ENCODE measurements at places on chromosomes 1 and 21. TPM values are rescaled to one million over a fixed set of nuclear protein-coding genes. Genes with fewer than 3 reads are reported as not detected.

SHISA4 gene
- polyA plus RNA-seq, result 32.7 TPM

GRCh38 chr1:38028671-38029070 lies 16.1 kb downstream of the UTP11 start:
- DNase-seq, result no peak

- no peak for DNase-seq
Measured at GRCh38 chr1:230359992-230360668, 66.0 kb downstream of the PGBD5 start.

SOX13 gene
- polyA plus RNA-seq, result 41.9 TPM

- no peak for DNase-seq
Measured at GRCh38 chr1:2350911-2351655, 40.3 kb downstream of the MORN1 start.

DNA sequence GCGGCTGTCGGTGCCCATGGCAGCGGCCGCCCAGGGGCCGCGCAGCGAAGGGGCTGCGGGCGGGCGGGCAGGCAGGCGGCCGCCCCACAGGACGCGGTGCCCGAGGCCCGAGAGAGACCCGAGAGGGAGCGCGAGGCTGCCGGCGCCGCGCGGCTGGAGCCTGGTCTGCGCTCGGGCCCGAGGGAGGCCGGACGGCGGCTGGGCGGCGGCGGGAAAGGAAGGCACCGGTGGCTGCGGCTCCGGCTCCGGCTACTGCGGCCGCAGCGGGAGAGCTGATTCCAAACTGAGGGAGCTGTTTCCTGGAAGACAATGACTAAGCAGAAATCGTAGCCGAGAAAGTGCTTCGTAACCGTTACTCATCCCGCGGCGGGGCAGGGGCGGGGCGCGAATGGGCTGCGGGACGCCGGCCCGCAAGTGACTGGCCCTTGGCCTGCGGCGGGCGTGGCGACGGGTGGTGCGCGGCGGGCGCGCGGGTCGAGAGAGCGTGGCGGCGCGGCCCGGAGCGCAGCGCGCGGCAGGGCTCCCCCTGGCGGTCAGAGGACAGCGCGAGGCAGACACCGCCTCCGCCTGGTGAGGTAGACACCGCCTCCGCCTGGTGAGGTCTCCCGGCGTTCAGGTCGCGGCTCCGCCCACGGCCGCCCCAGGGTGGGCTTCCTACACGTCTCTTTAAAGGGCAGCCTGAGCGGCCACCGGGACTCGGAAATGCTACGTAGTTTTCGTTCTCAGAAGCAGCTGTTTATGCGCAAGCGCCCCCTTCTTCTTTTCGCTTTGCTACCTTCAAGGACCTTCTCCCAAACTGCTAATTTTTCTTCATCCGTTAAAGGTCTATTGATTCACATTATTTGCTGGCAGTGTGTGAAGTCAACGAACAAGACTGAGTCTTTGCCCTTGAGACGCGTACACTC lies at the start of gene GCLM:
TSS of gene GCLM (minus strand) at position 285 of the 905 bp plus-strand sequence. CDS start at position 18, 267 bp downstream.
- DNase-seq, result peak; percentile 45

DNA sequence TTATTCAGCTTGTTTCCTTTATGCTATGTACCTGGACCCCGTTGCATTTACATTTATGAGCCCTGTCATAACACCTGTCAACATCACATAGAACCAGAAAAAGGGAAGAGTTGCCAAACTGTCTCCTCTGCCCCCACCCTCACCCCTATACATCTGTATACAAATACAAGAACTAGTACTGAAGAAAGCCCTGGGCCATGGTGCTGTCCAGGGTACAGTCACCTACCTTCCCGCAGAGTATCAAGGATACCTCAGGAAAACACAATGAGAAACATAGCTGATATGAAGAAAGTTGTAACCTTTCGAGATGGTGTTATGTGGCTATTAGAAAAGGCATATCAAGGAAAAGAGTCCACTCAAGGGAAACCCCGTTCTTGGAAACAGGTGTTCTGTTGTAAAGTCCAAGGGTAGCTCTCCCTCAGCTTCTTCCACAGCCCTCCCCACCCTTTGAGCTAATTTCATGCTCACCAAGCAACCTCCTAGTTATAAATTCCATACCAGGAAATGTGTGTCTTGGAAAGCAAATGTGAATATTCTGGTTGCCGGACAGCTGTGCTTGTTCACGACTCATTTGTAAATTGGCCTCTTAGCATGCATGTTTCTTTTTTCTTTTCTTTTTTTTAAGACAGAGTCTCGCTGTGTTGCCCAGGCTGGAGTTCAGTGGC lies 16.7 kb upstream of the AVPR1B start:
- DNase-seq, result no peak

DNA sequence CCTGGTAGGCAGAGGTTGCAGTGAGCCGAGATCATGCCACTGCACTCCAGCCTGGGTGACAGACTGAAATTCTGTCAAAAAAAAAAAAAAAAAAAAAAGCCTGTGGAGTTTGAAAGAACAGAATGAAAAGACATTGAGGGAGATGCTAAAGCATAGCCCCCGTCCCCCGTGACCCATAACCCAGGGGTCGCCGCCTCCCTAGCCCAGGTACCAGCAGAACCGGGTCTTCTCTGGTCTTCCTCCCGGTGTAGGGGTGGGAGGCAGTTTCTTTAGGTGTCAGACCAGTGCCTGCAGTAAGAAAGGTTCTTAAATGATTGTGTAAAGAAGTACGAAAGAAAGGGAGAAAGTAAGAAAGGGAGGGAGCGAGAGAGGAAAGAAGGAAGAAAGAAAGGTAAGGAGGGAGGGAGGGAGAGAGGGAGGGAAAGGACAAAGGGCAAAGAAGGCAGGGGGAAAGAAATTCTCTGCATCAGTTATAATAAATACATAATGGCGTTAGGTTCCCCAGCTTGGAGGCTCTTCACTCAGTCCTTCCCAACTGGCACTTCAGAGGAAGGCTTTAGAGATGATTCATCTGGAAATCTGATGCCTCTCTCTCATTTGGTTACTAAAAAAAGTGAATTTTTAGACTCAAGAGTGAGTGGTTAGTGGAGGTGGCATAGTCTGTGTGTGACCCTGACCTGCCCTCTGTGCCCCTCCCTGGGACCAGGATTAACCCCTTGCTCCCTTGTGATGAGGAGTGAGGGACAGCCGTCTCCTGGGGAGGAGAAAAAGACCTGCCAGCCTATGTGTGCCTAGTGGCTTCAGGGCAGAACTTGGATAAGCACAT lies 1.1 kb downstream of the IL24 start:
- no peak for DNase-seq

DNA sequence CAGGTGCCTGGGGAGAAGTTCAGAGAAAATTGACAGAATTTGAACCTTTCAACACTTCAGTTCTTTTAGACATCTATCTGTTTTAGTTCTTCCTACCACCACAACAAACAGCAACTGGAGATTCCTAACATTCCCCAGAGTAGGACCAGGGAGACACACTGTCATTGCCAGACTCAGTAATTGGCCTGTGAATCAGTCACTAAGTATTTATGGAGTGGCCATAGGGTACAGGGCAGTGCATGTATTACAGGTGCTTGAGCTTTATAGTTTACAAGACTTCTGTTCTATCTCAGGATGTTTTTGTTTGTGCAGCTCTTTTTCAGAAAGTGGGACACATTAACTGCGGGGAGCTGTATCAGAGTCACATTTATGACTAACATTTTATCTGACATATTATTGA lies 1.7 kb downstream of the CDC14A start:
- no peak for DNase-seq

DNA sequence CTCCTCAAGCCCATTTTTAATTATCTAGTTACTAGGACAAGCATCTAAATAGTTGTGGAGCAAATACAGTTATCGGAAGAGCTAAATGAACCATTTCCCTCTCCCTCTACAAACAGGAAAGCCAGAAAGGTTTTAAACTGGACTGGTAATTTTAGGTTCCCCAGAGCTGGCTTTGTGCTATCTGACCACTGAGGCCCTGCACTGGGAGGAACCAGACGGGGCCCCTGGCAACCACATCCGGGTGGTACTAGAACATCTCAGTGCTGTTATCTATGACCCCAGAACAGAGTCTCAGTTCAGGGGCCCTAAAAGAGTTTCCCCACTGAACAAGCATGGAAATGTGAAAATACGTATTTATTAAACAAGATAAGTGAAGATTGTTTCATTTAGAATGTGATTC lies 7.7 kb upstream of the RSPH1 start:
- DNase-seq, result no peak

DNA sequence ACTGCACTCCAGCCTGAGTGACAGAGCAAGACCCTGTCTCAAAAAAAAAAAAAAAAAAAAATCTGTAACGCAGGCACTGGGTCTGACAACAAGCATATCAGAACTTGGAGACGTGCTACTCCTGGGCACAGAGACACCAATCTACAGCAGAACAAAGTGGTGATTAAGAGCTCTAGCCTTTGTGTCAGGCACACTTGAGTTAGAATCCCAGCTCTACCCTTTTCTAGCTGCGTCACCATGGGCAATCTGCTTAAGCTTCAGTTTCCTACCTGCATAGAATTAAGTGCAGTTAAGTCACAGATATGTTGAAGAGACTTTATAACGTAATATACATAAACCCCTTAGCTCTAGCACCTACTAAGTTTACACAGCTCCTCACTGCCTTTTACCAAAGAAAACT lies 3.4 kb upstream of the CDCA8 start:
- no peak for DNase-seq

DNA sequence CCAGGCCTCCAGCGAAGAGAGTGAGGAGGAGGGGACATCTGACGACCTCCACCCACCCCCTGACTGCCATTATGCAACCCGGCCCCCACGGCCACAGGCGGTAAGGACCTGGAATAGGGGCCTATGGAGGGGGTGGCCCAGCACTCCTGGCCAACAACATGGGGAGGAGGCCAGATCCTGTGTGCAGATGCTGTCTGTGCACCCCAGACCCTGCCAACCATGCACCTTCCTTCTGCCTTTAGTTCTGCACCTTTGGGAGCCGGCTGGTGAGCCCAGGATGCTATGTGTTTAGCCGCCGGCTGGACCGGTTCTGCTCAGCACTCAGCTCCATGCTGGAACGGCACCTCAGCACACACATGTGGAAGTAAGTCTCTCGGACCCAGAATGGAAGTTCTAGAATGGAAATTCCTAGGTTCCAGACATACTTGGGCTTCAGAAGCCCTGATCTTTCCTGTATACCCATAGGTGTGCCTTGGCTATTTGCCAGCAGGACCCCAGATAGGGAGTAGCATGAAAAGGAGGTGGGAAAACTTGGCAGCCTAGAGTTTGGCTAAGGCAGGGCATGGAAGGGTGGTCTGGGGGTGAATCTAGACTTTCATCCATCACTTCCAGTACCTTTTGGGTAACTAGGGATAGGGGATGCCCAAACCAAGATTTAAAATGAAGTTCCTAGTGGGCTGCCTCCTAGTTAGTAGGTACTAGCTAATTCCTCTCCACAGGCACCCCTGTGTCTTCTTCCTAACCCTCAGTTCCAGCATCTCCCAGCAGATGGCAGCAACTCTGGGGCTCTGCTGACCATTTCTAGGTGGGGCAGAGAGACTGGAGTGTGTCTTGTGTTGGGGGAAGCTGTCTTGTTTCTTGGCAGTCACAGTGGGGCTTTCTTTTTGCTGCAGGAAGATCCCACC lies 3.6 kb upstream of the CYB561D1 start:
- DNase-seq, result no peak

ADAMTSL4 gene
- 144 TPM for polyA plus RNA-seq

- DNase-seq, result no peak
Measured at GRCh38 chr21:34999397-34999941, 49.6 kb downstream of the RUNX1 start.

GRCh38 chr1:103783944-103784377 lies 34.3 kb downstream of the AMY1C start:
- DNase-seq, result no peak

DNA sequence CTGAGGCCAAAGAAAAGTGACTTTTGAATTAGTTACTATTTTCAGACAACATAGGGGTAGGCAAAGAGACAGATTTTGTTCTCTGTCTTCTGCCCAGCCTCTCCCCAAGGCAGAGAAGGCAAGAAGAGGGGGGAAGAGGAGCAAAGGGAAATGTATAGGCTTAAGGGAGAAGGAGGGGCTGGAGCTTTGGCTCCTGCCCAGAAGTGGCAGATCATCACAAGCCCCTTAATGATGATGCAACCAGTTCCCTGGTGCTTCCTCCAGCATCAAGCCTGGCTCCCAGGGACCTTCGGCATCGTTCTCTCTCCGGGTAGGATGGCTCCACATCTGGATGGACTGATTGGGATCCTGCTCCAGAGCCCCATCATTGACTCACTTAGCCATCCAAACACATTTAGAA lies 112.8 kb downstream of the KCND3 start:
- DNase-seq, result no peak
